RCC 7860 (cell line): ENCODE measurements at places on chromosomes 16 and 17.
A peak's percentile ranks its signal among the peaks of the same experiment; 100 is the strongest.

GRCh38 chr16:75198135-75198600 is 8.8 kb downstream of the CTRB2 start:
- no peak for DNase-seq

- no peak for DNase-seq
Observed at GRCh38 chr16:2527071-2527783, 4.0 kb downstream of the CEMP1 start.

DNA sequence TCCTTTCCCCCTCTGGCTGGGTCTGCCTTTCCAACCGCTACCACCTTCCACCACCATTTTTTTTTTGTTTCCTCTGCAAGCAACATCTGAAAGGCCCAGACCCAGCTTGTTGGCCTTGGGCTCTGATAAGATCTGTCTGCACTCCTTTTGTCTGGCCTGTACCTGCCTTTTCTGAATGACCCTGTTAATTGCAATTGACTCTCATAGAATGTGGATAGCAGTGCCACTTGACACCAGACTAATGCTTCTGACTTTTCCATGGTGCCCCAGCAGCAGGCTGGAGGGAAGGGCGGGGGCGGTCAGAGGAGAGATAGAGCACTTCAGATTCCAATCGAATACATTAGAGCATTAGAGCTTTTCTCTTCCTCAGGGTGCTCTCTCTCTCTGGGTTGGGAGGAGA is 538.9 kb downstream of the WWOX start:
- no peak for DNase-seq

DNA sequence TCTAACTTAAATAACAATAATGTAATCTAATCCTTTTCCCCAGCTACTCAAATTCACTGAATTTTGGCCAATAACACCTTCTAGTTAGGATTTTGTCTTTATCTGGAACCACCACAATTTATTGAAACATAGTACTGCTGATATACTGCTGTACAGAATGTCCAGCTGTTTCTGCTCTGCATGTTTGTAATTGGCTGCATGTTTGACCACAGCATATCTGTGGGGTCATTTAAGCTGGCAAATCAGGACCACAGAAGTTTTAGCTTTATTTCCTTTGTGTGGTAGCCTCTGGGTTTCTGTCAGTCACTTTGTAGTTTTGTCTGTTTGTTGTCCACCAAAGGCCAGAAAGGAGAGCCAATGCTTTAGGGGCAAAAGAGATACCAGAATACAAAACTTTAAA is 22.2 kb upstream of the RAB11FIP4 start:
- no peak for DNase-seq

DNA sequence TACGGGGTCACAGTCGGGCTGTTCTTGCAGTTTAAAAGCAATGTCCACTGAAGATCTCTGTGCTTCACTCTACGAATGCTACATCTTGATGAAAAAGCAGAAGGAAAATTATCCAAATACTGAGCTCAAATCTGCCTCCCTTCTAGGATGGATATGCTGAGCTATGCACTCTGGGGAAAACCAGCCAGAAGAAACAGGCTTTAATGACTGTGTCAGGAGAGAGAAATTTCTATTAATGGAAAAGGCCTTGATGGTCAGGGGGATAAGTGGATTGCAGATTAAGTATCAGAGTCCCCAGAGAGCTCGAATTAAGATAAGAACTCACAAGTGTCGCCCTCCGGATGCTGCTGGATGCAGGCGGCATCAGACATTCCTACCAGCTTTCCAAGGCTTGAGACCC is 39.6 kb upstream of the RCVRN start:
- DNase-seq, result no peak

DNA sequence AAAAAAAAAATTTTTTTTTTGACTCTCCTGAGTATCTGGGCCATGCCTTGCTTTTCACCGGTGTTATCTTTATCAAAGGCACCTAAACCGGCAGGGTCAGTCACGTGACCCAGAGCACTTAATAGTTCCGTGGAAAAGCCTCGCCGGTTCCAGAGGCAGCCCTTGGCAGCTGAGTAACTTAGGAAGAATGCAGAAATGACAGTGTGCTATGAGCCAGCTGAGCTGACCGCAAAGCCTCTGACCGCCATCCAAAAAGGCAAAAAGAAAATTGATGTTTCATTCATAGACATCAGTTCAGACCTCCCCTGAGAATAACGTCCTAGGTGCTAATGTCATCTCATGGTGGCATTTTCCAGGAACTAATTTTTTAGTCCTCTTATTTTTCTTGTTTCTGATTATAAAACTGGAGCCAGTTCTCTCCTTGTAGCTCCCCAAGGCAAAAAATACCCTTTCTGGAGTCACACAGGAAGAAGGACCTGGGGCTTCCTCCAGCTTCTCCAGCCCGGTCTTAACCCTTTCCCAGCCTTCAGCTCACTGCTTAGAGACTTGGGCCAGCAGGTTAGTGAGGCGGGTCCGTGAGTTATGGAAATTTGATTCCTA is 122.6 kb downstream of the SOCS1 start:
- peak; percentile 97 for DNase-seq

GRCh38 chr16:88454523-88454947 is 1.5 kb downstream of the ZFPM1 start:
- no peak for DNase-seq

- no peak for DNase-seq
Observed at GRCh38 chr17:27569257-27569722, 61.7 kb upstream of the LGALS9 start.

DNA sequence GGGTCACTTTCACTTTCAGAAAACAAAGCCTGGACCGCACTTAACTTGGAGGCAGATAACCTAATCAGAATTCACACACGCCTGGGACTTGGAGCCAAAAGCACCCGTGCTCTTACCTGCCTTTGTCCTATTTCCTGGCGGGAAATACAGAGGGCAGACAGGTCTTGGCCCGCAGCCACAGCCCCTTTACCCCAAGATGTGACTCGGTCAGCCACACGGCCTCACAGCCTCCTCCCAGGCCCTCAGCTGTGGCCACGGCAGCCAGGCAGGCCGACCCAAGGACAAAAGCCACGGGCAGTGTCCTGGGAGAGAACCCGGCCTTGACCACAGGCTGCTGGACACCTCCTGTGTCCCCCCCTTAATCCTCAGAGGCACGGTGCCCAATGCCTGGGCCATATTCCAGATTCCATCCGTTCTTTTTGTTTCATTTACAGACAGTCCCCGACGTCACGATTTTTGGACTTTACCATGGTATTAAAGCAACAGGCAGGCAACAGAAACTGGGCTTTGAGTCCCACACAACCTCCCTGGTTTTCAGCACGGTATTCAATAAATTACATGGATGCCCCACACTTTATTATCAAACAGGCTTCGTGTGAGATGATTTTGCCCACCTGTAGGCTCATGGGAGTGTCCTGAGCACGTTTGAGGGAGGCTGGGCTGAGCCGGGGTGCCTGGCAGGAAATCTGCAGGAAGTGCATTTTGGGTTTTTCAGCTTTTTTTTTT is 30.1 kb upstream of the GAA start:
- DNase-seq, result no peak

DNA sequence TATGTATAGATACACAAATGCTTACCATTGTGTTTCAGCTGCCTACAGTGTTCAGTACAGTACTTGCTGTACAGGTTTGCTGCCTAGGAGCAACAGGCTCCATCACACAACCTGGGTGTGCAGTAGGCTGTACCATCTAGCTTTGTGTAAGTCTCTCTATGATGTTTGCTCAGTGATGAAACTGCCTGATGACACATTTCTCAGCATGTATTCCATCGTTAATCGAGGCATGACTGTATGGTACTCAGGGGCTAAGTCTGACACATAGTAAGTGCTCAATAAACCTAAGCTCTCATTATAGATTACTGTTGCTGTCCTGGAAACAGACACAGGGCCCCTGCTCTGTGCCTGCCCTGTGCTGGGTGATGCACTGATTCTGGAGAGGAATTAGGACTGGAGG is 18.1 kb downstream of the KCNJ12 start:
- peak; percentile 50 for DNase-seq

GRCh38 chr17:73516431-73516830 is 127.8 kb downstream of the SDK2 start:
- DNase-seq, result no peak

DNA sequence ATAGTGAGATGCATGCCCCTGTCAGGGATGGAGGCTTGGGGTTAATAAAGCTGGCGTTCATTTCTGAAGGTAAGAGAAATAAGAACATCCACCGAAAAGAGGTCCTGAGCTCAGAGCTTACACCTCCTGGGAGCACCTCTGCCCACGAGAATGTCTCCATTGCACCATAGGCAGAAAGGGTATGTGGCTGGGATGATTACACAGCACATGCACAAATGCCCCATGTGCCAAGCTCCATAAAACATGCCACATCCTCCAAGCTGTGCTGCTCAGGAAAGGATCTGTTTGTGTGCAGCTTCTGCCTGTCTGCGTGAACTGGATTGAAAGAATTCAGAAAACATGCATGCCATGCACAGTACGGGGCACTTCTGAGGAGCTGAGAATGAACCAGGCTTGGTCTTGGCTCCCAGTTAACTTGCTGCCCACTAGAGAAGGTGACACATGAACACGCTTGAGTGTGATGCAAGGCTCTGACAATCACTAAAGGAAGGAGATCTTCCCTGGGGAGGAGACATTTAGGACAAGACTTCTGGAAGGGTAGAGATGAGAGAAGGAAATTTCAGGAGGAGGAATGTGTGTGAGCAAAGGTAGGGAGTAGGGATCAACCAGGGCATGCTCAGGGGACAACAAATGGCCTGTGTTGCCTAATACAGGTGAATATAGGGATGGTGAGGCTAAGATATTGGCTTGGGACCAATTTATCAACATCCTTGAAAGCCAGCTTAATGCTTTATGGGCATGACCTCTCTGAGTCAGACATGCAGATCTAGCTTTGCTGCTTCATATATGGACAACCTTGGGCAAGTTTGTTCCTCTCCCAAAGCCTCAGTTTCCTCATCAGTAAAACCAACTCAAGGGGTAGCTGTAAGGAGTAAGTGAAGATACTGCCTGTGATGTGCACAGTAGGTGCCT is 32.0 kb upstream of the SMPD3 start:
- no peak for DNase-seq

DNA sequence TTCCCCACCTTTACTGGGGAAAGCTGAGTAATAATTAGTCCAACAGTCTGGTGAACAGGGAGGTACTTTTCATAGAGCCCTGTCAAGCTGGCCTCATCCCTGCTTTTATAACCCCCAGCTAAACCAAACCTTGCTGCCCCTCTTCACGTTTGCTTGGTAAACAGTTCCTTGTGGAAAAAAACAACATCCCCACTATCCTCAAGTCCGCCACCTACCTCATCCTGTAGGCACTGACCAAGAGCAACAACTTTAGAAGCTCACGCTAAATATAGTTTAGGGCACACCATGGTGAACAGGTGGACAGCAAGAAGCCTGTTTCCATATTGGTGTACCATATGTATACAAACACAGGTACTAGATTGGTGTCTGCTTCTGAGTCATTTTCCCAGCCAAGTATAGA is 16.5 kb downstream of the NFE2L1 start:
- no peak for DNase-seq

- peak; percentile 51 for DNase-seq
Observed at GRCh38 chr17:41695954-41696757, 7.5 kb downstream of the EIF1 start.

- no peak for DNase-seq
Observed at GRCh38 chr17:38352245-38353085, 821 bp downstream of the SOCS7 start.

DNA sequence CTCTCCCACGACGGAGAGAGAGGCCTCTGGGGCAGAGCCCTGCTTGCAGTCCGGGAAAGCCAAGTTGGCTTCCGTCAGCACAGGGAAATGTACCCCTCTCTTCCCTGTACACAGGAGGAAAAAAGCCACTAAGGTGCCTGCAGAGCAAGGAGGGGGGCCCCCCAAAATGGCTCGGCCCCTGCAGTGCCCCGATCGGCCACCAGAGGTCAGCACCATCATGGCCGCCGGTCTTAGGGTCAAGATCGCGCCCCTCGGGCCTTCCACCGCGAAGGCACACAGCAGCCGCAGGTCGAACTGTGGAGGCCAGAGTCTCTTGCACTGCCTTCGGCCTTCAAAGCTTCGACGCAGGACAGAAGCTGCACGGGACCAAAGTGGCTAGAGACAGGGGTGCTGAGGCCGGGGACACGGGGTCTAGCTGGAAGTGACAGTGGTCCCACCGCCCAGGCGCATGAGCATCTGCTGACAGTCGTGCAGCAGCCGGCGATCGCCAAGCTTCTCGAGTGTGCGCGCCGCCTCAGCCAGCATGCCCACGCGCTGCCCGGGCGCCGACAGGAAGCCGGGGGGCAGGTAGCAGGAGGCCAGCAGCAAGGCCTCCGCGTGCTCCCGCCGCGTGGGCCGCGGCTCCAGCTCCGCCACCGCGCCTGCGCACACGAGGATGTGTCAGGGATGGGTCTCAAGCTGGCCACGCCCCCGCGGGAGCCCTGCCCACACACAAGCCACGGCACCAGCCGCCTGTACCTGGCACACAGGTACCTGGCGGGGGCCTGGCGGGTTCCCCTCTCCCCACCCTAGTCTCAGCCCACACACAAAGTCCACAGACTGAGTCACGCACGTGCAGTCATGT is 24.4 kb downstream of the SREBF1 start:
- DNase-seq, result no peak

DNA sequence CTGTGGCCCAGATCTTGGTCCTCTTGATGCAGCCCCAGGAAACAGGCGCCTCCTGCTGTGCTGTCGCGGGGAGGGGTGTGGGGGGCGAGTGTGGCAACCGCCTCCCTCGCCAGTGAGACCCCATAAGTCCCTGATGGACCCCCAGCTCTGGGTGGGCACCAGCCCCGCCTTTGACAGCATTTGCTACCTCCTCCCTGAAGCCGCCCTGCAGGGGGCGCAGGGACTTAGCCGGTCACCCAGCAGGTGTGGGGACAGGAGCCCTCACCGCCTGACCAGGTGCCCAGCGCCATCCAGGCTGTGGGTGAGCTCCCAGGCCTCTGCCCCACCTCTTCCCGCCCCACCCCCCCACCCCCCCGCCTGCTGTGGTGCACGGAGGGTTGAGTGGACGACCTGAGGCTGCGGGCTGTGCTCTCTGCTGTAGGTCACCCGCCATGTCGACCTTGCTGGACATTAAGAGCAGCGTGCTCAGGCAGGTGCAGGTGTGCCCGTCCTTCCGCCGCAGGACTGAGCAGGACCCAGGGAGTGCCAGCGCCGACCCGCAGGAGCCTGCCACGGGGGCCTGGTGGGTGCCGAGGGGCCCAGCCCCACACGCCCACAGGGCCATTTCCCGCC is 4.8 kb downstream of the BAIAP3 start:
- DNase-seq, result no peak

- DNase-seq, result peak; percentile 89
Observed at GRCh38 chr17:48637323-48638260, 11.4 kb upstream of the HOXB9 start.

DNA sequence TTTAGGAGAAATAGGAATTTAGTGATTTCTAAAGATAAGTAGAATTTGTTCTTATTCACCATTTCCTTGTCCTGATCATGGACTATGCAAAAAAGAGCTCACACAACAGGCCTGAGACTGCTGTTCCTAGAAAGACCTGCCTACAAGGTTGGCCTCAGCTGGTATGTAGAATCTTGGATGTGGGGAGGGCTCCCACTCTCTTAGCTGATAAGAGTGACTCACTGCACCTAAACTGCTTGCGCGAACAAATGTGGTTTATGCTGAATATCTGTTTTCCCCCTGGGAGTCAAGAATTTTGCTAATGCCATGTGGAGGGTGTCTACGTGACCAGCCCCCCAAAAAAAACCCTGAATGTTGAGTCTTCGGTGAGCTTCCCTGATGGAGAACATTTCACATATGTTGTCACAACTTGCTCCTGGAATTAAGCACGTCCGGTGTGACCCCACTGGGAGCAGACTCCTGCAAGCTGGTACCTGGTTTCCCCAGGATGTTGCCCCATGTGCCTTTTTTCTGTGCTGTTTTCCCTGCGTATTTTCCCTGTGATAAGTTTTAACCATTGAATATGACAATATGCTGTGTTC is 68.8 kb upstream of the HSBP1 start:
- peak; percentile 71 for DNase-seq

GRCh38 chr17:58184308-58184985 is 8.1 kb upstream of the EPX start:
- peak; percentile 47 for DNase-seq
